ENCODE measurements at places on chromosomes 1 and 21. TPM values are rescaled to one million over a fixed set of nuclear protein-coding genes. Genes with fewer than 3 reads are reported as not detected.

DNA sequence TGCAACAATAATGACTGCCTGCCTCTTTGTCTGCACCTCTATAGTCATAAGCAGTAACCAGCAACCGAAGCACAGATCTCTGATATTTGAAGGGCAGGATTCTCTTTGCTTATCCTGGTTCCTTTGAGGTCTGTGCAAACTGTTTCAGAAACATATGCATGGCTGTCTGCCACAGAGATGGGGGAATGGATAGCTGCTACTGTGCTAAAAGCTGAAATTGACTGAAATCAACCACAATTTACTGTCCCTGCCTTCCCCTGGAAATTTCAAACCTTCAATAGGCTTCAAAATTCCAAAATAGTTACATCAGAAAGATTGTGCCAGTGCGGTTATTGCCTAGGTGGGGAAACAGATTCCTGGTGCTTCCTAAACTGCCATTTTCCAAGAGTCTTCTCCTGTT lies 136.8 kb upstream of the GORAB start:
- H3K27ac ChIP-seq = no peak overlapping the region
- no peak overlapping the region for H3K4me3 ChIP-seq
- no peak for DNase-seq
- H3K36me3 ChIP-seq = no peaks in the 10 kb centered on the region
- H3K27me3 ChIP-seq = no peaks in the 10 kb centered on the region

GRCh38 chr1:205918955-205919746 lies 24.1 kb downstream of the SLC26A9 start:
- H3K4me1 ChIP-seq = peaks cover 1% of the 10 kb centered on the region
- peak; percentile 59 for DNase-seq
- H3K27ac ChIP-seq = no peak overlapping the region
- no peaks in the 10 kb centered on the region for H3K36me3 ChIP-seq

DNA sequence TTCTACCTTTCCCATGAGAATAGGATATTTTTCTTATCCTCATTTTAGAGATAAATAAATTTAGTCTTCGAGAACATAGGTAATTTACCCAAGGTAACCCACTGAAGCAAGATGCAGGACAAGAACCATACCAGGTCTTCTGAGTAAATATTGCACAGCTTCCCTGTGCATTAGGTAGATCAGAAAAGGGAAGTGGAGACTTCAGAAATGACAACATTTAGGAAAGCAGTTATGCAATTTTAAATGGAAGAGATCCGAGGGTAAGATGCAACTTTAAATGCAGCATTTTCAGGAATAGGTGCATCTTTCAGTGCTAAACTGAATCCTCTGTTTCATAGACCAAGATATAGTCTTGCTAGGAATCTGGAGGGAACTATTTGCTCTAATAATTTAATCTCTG lies 206.4 kb upstream of the SGIP1 start:
- peaks cover 10% of the 10 kb centered on the region for H3K4me1 ChIP-seq
- no peaks in the 10 kb centered on the region for H3K36me3 ChIP-seq
- H3K27me3 ChIP-seq = peaks cover 25% of the 10 kb centered on the region
- no peak overlapping the region for H3K27ac ChIP-seq

- H3K4me1 ChIP-seq = no peaks in the 10 kb centered on the region
- no peaks in the 10 kb centered on the region for H3K36me3 ChIP-seq
- DNase-seq = no peak
- no peak overlapping the region for H3K4me3 ChIP-seq
- no peaks in the 10 kb centered on the region for H3K27me3 ChIP-seq
Measured at GRCh38 chr1:186626356-186626932, 53.8 kb downstream of the PTGS2 start.

- no peak for DNase-seq
- no peaks in the 10 kb centered on the region for H3K36me3 ChIP-seq
- H3K27ac ChIP-seq = no peak overlapping the region
- no peaks in the 10 kb centered on the region for H3K4me1 ChIP-seq
Measured at GRCh38 chr21:40587736-40588346, 259.1 kb downstream of the DSCAM start.

- H3K27ac ChIP-seq = peak overlapping the region; percentile 56
- no peak for DNase-seq
- H3K4me3 ChIP-seq = peak overlapping the region; percentile 61
- no peaks in the 10 kb centered on the region for H3K36me3 ChIP-seq
Measured at GRCh38 chr1:75136195-75136815, 2.1 kb downstream of the LHX8 start.

Gene YTHDF2
- 133 TPM for total RNA-seq

Gene SYNC
- 0.40 TPM for total RNA-seq

Gene CFHR1
- not detected for total RNA-seq

Gene AHCTF1
- 38.2 TPM for total RNA-seq

Gene LEFTY1
- 26.0 TPM for total RNA-seq

Gene SV2A
- total RNA-seq = 21.8 TPM

Gene DDAH1
- 33.4 TPM for total RNA-seq
